ENCODE measurements at places on chromosomes 2 and 18.

DNA sequence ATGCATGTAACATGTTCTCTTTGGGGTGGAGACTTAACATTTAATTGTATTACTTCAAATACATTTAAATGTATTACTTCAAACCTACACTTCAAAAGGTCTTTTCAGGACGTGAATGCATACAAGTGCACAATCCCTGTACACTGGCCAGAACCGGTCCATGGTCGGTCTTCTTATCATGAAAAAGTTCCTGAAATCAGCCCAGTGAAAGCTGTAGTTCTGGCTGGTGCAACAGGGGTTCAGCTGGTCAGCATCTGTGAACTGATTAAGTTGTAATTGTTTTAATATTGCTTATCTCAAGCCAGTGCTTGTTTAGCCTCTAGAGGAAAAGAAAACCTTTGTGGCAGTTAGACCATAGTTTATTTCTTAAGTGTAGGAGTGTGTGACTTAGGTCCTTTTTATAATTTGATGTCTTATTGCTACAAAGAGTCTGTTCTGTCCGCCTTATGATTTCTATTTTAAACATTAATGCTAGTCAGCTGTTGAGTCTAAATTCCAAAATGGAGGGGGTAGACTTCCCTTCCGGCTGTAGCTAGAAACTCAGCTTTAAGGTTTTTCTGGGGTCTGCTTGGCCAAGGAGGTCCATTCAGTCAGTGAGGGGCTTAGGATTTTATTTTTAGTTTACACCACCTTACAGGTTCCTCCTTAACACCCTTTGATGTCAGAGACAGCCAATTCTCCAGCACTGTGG lies 768 bp upstream of the CYBRD1 start:
- DNase-seq = no peak

DNA sequence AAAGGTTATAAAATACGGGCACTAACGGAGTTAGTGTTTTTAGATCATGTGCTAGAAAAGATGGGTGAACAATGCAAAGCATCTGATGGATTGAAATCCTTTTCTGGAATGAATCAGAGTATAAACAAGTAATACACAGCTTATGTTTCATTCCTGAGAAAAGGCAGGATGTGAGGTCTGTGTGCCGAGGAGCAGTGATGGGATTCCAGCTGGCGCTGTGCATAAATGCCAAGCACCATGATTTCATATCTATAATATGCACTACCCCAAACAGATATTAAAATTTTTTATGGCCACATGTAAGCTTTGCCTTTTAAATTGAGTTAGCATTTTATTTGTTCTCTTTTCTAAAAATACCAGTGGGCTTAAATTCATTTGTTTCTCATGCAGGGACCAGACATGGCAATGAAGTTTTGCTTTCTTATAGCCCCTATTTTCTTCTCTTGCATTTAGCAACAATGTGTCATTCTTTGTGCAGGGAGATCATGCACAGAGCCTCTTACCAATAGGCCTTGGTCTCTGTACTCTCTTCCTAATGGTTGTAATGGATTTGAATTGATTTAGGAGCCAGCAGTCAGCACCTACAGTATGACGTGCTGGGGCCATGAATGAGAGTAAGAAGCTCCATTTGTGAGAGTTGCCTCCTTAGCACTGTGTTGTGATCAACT lies 323.9 kb downstream of the SLC8A1 start:
- DNase-seq = no peak

DNA sequence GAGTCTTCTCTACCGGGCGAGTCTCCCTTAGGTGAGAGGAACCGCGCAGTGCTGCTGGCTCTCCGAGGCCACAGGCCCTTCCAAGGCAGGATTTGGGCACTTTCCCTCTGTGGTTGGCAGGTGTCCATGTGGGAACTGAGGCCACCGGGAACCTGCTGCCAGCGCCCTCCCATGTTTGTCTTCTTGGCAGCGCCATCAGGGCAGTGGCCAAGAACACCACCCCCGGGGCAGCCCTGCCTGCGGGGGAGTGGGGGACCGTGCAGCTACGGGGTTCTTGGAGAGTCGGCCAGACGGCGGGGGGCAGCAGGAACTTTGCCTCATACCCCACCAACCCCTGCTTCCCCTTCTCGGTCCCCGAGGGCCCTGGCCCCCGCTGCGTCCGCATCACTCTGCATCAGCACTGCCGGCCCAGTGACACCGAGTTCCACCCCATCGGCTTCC lies 10.0 kb downstream of the CAPN10 start:
- DNase-seq = no peak

- no peak for DNase-seq
Observed at GRCh38 chr2:64678771-64679590, 25.3 kb upstream of the SERTAD2 start.

- no peak for DNase-seq
Observed at GRCh38 chr2:95074663-95075439, 46.8 kb downstream of the MRPS5 start.

DNA sequence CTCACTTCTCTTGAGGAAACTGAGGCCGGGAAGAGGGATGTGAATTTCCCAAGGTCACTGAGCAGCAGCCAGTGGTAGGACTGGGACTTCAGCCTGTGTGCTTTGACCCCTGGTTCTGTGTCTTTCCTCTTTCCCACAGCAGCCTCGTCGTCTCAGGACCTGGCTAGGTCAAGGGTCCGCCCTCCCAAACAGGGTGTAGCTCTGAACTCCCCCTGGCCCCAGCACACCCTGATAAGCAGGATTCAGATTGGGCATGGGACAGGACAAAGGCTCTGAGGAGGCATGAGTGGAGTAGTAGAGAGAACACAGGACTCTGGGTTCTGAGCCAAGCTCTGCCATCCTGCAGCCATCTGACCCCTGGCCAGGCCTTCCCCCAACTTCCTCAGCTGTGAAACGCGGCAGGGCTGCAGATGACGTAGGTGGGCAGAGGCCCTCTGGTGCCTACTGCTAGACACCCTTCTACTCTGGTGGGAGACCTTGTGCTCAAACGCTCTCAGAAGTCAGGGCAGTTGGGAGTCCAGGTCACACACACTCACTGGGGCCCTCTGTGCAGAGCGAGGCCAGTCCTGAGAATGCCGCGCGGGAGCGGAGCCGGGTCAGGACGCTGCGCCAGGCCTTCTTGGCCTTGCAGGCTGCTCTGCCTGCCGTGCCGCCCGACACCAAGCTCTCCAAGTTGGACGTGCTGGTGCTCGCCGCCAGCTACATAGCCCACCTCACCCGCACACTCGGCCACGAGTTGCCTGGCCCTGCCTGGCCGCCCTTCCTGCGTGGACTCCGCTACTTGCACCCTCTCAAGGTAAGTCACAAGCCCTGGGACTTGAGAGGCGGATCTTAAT lies 984 bp downstream of the TCF23 start:
- DNase-seq = no peak

DNA sequence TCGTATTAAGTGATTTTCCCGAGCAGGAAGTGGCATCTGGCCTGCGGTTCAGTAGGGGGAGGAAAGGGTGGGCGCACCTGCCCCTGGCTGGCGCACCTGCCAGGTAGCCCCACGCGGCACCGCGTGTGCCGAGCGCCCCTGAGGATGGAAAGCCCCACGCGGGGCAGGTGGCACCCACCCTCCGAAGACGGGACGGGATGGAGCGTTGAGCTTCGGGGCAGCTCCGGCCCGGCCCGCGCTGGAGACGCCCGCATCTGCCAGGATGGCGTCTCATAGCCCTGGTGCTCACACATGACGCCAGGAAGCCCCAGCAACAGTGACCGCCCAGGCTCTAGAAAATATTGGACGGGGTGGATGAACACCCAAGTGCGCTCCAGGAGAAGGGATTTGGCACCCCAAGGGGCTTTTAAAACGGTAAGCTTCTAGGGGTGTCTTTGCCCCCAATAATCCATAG lies 2.5 kb upstream of the NFATC1 start:
- DNase-seq = no peak

DNA sequence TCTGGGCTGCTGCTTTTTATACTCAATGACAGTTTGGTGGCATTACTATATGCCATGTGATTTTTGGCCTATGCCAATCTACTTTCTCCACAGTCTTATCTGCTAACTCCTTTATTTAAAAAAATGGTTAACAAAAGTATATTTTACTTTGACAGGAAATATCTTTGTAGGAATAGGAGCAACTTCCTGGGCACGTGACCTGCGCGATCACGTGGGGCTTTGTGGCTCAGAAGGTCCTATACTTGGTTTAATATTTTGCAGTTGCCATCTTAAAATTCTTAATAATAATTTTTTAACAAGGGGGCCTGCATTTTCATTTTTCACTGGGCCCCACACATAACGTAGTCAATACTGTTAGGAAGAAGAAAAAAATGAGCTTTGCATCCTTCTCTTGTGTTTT lies 249.7 kb downstream of the ACTR3 start:
- no peak for DNase-seq

DNA sequence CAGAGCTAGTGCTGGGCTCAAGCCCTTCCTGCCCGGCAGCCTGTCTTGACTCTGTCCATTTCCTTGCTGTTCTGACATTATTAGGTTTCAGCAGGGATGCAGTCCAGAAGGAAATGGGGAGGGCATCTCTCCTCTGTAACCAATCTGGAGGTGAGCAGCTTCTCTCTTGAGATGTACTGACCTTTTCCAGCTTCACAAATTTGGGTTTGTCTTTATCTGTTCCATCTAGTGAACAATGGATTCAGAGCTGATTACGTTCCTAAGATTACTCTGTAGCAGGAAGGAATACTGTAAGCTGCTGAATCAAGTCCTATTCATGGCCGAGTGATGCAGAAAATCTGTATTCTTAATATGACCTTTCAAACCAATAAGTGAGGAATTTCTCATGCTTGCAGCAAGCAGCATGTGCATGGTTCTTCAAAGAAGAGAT lies 11.0 kb downstream of the PLA2R1 start:
- no peak for DNase-seq

- DNase-seq = no peak
Observed at GRCh38 chr2:220980966-220981675, 591.0 kb downstream of the EPHA4 start.

DNA sequence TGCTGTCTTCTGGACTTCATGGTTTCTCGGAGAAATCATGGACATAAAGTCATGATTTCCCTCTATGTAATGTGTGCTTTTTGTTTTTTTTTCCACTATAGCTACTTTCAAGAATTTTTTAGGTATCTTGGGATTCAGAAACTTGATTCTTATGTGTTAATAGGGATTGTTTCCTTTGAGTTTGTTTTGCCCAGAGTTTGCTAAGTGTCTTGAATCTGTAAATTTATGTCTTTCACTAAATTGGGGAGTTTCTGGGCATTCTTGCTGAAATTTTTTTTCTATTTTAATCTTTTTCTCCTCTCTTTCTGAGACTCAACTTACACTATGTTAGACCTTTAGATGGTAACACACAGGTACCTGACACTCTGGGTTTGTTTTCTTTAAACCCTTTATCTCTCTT lies 182.7 kb downstream of the LAMA1 start:
- no peak for DNase-seq

DNA sequence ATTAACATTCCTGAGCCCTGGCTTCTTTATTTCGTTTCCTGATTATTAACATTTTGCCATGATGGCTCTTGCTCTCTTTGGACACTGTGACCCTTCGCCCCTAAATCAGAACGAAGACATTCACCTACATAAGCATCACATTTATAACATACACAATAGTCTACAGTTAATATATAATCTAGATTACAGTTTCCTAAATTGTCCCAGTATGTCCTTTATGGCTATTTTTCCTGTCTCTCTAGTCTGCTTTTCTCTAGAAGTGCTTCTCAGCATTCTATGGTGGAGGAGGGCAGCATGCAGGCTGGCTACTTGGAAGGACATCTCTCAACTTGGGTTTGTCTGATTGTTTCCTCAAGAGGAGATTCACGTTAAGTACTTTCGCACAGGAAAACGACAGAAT lies 49.9 kb downstream of the FAM210A start:
- DNase-seq = no peak

GRCh38 chr2:230218421-230218820 lies 1.4 kb downstream of the SP110 start:
- no peak for DNase-seq

DNA sequence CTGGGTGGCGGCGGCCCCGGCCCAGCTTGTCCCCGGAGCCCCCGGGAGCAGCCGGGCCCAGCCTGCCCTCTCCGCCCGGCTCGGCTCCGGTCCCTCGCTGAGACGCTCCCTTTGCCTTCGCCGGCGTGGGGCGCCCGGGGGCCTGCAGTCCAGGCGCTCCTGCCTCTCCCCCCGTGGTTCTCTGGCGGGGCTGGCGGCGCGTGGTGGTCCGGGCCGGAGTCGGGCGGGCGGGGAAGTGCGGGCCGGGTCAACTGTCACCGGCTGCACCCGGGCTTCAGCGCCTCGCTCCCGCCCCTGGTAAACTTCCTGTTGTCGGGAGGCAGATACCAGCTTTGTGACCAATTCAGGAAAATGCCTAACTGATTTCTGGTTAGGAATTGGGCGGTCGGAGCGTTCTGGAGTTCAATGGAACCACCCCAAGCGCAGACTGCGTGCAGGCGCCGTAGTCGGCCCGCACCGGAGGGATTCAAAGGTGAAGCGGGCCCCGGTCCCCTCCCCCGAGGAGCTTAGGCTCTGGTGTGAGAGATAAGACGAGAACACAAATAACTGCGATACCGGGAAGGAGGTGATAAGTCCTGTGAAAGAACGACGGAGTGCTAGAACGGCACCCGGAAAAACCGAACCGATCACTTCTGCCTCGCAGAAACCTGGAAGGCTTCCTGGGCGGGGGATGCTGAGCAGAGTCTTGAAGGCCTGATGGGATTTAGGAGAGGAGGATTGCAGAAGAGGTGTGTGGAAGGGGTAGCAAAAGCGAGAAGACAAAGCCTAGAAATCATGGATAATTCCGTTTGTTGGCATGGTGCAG lies 891 bp downstream of the CAB39 start:
- DNase-seq = no peak

DNA sequence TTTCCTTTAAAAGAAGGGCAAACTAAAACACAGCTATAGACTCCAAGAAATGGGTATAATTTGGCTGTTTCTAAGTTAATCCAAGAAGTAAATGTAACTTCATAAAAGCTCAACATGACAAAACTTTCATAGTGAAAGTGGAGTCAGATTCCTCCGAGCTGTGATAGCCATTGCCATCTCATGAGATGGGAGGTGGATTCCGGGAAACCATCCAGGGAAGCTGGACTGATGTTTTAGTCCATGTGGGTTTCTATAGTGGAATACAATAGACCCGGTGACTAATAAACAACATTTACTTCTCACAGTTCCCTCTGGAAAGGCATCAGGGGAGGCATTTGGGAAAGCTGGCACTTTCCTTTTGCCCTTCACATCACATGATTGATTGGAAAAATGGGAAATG lies 10.0 kb upstream of the LAPTM4A start:
- no peak for DNase-seq

GRCh38 chr2:221415789-221416188 lies 156.3 kb downstream of the EPHA4 start:
- DNase-seq = no peak

DNA sequence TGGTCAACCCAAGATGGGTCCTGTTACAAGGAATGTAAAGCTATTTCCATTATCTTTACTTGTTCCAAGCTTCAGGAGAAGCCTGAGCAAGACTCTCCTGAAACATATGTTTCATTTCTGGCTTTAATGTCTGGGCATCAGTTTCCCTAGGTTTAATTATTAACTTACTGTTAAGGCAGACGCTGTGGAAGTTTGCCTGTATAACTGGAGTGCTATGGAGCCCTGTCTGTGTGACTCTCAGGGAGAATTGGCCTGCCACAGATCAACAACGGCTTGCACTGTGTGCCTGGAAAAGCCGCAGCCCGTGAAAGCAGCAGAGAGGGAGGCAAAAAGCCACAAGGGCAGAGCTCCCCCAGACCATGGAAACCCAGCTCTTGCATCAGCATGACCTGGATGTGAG lies 22.1 kb upstream of the LONRF2 start:
- no peak for DNase-seq
